ENCODE measurements at places on chromosomes 12 and 14. TPM values are rescaled to one million over a fixed set of nuclear protein-coding genes. Genes with fewer than 3 reads are reported as not detected.

DNA sequence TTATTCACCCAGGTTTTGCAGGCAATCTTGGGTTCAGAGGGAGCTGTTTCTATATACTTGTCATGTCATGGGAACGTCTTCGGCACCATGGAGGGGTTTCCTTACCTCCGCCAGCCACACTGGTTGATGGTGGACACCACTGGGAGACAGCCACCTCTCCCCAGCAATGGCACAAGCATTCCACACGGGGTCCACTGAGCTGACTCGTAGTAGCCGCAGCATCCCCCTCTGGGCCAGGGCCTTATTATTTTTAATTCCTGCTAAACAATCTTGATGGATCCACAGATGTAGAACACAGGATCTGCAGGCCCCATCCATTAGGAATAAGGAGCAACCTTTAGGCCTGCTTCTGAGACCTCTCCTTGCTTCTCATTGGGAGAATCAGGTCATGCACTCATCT, 132.9 kb downstream of the DICER1 start:
- no peak for DNase-seq

- DNase-seq, result no peak
These were observed 172.4 kb downstream of the TRHDE start for GRCh38 chr12:72444566-72444965.

DNA sequence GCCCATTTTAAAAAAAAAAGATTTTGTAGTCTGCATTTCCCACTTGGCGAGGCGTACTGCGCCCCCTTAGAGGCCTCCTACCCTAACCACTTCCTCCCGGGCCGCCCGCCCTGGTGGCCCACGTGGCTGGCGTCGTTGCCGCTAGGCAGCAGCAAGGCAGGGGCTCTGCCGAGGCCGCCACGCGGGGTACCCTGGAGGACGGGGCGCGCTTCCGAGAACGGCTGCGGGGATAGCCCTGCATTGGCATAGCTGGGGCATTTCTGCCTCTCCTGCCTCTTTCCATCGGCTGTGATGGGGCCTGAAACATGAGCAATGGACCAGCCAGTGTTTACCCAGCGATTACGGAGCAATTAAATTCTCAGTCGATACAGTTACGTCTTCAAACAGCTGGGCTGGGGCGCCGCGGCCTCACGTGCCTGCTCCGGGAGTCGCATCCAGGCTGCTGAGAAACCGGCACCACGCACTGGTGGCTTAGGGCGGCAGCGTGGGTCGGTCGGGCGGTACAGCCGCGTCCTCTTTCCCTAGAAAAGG, 38.0 kb downstream of the IQSEC3 start:
- no peak for DNase-seq

DNA sequence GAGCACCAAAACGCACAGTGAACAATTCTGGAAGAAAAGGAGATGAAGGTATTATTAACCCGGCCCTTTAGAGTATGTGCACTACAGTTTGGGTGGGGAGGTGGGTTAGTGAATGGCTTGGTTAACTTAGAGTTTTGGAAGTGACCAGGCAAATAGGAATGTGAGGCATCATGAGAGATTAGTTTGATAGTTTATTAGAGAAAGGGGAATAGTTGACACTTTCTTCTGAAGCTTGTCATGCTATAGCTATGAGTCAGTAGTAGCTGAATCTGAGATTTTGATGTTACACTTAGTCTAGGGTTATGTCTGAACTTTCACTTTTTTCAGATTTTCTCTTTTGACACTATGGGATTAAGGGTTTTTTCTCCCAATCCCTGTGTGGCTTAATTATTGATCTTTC, 567.2 kb downstream of the SNAPC1 start:
- DNase-seq, result no peak

Gene HHIPL1
- 1.8 TPM for polyA plus RNA-seq

Gene KLHL33
- polyA plus RNA-seq, result 1.1 TPM

All from forelimb muscle (tissue), 1 donor.